ENCODE measurements at places on chromosomes 11 and 22.

DNA sequence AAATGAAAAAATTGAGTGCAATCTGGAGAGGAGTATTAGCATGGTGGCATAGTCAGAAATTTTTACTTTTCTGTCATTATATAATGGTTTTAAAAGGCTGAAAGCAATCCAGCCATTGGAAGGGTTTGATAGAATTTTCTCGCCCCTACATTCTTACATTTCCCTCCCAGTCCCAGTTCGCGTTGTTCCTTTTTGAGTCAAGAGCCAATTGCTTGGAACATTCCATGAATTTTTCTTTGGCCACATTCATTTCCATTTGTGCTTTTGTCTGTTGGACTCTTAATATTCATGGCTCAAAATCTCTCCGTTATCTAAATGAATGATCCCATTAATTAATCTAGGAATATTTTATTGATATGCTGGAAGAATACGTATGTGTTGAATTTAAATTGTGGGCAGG is 66.0 kb downstream of the GRK3 start:
- no peak for DNase-seq

DNA sequence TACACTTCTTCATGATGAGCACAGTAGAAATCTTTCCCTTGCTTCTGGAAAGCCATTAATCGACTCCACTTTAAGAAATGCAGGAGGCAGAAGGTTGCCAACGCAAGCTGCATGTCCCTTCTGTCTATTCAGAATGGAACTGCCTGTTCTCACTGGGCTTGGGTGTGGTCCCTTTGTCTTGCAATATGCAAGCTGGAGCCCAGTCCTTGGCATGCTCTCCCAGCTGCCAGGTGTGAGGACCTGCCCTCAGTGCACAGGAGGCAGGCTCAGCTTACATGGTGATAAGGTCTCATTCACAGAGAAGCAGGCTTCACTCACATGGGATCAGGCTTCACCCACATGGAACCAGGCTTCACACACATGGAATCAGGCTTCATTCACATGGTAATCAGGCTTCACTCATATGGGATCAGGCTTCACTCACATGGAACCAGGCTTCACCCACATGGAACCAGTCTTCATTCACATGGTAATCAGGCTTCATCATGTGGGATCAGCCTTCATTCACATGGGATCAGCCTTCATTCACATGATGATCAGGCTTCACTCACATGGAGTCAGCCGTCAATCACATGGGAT is 59.2 kb upstream of the USP47 start:
- no peak for DNase-seq

- DNase-seq = no peak
These were observed 55.1 kb upstream of the SYT9 start for GRCh38 chr11:7196396-7197146.

DNA sequence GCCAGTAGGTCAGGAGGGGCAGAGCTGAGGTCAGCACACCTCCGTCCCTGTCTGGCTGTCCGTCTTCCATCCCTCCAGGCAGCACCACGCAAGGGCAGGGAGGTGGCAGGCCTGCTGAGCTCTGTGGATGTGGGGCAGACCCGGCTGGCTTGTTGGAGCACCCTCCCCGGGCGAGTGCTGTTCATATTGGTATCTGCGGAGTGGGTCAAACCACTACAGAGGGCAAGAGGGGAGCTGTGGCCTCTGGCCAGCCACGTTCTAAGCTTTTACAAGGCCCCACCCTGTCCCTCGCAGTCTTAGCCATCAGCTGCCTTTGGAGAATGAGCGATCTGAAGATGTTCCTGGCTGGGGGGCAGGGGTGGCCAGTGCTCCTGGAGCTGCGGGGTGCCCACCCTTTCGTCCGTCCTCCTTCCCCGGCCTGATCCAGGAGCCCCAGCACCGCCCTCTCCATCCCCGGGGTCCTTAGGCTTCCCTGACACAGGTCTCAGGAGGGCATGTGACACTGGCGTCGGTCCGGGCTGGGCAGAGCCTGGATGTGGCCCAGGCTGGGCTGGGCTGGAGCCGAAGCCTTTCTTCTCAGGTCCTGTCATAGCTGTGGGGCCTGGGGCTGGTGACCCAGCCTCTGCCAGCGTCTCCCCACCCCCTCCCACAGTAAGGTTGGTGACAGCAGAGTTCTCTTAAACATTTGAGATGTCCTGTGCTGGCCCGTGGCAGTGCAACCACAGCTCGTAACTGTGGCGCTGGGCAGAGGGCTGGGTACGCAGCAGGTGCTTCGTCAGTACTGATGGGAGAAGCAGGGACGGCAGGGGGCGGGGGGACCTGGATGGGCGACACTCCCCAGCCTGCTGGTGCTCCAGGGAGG is 31.7 kb upstream of the GRAMD4 start:
- peak; percentile 72 for DNase-seq

DNA sequence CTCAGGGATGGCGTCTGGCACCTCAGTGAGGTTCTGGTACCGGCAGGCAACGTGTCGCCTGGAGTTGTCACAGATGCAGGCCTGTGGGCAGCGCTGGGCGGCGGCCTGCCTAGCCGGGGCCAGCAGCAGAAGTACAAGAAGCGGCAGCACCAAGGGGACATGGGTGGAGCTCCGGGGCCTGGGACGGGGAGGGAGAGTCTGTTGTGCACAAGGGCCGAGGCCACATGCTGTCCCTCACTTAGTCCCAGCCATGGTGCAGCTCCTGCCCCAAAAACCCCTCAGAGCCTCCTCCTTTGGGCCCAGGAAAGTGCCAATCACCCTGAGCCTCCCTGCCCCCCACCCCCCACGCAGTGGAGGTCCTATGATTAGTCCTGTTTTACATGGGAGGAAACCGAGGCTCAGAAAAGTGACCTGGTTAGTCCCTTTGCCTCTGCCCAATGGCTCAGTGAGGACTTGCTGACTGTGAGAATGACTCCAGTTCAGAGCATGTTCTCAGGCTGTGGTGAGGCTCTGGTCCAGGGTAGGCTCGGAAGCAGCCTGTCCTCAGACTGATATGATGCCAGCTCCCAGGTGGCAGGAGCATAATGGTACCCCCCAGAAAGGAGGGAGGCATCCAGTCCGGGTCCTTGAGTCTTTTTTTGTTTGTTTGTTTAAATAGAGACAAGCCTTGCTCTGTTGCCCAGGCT is 1.1 kb downstream of the CHADL start:
- no peak for DNase-seq

GRCh38 chr11:114183044-114183511 is 113.1 kb upstream of the NNMT start:
- DNase-seq = no peak

- DNase-seq = no peak
These were observed 11.8 kb downstream of the GTSE1 start for GRCh38 chr22:46308283-46308988.

- no peak for DNase-seq
These were observed 46.2 kb downstream of the C11orf58 start for GRCh38 chr11:16784666-16785065.

GRCh38 chr11:69361048-69361447 is 67.1 kb downstream of the MYEOV start:
- no peak for DNase-seq

DNA sequence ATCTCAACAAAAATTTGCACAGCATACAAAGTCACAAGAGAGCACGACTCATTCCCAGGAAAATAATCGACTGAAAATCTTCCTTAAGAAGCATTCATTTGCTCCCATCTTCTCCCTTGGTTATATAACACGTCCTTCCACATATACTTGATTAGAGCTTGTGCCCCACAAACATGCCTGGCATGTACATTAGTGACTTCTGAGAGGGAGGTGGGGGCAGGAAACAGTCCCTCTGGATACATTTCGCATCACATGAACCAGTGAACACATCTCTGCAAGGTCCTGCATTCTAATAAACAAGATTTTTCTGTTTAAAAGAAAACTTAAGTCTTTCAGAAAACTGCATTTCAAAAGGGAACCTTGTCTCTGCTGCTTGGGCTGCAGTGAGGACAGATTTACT is 54.1 kb upstream of the IGLL5 start:
- DNase-seq = no peak

DNA sequence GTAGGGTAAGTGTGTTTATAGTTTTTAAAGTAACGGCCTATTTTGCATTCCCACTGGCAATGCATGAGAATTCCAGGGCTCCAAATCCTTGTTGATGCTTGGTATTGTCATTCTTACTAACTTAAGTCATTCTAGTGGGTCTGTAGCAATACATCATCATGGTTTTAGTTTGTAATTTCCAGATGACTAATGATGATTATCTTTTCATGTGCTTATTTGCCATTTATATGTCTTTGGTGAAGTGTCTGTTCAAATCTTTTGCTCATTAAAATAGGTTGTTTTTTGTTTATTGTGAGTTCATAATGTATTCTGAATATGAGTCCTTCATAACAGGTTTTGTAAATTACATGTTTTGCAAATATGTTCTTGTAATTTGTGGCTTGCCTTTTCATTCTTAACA is 31.2 kb downstream of the MTMR3 start:
- DNase-seq = no peak

GRCh38 chr11:4704790-4705334 is 278 bp downstream of the MMP26 start:
- no peak for DNase-seq

DNA sequence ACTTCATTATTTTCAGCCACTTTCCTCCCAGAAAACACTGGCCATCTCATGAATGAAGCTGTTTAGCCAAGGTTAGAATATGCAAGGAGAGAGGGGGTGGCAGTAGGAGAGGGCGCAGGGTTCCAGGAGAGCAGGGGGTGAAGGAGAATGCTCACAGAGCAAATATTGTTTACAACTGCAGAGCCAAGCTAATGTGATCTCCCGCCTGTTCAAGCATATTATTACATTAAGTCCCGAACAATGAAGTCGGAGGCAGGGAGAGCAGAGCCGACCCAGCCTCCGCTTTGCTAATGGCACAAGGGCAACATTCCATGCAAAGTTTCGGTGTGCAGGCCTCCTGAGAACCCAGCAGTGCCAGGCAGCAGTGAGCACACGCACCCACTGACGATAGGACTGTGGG is 80.1 kb downstream of the MICAL3 start:
- DNase-seq = no peak

- no peak for DNase-seq
These were observed 50.5 kb downstream of the BTG4 start for GRCh38 chr11:111461460-111462235.

- DNase-seq = no peak
These were observed 1620.9 kb downstream of the FAM181B start for GRCh38 chr11:81112718-81113117.

DNA sequence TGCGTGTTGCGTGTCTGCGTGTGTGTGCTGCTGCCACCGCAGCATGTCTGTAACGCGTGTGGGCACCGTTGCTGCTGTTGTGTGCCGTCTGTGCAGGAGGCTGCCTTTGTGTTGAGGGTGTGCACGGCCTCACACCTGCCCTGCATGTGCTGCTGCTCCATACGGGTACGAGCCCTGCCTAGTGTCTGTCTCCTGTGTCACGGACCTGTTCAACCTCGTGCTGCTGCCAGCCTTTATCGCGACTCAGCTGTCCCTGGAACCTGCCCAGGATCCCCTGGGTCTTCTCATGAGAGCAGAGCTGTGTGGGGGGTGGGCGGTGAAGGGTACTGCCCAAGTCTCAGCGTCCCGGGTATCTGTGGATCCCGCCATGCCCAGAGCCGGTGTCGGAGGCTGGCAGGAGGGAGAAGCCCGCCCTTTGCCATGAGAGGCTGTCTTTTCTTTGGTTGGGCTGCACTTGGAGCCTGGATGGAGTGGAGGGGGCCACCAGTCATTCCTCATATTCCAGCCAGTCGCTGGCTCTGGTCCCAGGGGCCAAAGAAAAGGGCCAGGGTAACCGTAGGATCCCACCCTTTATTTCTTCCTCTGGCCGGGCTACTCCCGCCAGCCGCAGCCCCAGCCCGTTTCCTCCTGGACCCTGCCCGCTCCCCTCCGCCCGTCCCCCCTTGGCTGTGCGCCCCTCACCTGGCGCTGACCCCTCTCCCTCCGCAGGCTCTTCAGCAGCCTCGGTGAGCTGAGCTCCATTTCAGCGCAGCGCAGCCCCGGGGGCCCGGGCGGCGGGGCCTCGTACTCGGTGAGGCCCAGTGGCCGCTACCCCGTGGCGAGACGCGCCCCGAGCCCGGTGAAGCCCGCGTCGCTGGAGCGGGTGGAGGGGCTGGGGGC is 7.8 kb upstream of the ACR start:
- DNase-seq = peak; percentile 64

- DNase-seq = no peak
These were observed 1.2 kb upstream of the CCDC86 start for GRCh38 chr11:60840470-60841430.

GRCh38 chr11:73292525-73292894 is 15.6 kb upstream of the ARHGEF17 start:
- DNase-seq = no peak

DNA sequence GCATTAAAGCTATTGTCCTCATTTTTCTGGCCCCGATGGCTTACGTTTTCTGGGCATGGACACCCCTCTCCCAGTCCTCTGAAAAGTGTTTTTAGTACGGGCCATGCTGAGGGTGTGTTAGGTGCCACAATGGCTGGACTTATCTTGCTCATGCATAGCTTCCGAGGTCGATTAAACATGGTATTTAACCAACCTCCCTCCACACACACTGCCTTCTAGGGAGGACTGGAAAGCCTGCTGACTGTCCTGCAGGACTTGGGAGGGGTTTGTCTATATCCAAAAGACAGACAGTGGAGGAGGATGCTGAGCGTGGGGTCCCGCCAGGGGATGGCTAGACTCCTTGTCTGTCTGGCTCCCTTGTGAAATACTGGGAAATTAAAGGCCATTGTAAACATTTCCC is 95.3 kb downstream of the FBXO7 start:
- no peak for DNase-seq

DNA sequence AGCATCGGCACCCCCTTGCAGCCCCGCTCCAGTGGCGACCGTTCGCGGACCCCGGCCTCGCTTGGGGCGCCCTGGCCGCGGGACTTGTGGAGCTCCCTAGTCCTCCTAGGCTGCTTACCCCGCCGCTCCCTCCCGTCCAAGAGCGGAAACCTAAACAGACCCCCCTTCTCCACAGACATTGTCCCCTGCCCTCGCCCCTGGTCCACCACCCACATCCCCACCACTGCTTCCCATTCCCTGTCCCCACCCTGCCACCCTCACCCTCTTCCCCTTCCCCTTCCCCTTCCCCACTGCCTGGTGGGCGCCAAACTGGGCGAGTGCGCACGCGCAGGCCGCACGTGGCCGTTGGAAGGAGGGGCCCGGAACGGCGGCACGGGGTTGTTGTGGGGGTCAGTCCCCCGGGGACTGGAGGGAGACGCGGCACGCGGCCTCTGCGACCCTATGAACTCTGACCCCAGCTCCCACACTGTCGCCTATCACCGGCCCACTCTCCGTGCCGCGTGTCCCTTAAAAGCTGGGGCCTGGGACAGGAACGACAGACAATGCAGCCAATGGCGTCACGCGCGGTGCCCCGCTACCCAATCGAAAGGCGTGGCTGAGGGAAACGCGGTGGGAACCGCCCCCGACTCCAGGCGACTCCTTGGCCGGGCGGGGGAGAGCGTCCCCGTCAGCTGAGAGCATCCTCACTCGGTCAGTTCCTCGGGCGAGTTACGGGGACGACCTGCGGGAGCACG is at the start of gene SNX32:
SNX32 (plus strand) TSS at position 667 of the 734 bp plus-strand sequence. CDS start 103 bp downstream, outside the sequence.
- DNase-seq = peak; percentile 97

GRCh38 chr11:66976028-66976467 is 944 bp downstream of the C11orf86 start:
- DNase-seq = no peak

DNA sequence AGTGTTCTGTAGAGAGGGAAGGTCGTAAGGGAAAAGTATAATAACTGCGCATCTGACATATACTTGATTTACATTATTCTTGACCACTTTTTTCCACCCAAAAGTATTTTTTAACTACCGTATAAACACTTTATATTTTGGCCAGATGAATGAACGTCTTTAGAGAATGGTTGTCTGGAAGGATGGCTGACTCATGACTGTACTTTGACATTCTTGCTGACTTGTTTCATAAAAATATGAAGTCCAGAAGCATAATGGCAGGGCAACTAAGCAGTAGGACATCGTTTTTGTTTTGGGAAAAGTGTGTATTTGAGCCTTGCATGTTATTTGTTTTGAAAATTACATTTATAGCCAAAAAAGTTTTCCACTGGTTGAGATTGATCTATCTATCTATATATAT is 110.0 kb downstream of the OSBP2 start:
- DNase-seq = no peak
